ENCODE measurements at places on chromosomes 16 and 17.

- DNase-seq = no peak
These were observed 5.2 kb downstream of the EPN2 start for GRCh38 chr17:19242323-19242722.

GRCh38 chr17:44976206-44976605, 8.1 kb upstream of the C1QL1 start:
- no peak for DNase-seq

- no peak for DNase-seq
These were observed 31.9 kb downstream of the PDIA2 start for GRCh38 chr16:314795-315299.

DNA sequence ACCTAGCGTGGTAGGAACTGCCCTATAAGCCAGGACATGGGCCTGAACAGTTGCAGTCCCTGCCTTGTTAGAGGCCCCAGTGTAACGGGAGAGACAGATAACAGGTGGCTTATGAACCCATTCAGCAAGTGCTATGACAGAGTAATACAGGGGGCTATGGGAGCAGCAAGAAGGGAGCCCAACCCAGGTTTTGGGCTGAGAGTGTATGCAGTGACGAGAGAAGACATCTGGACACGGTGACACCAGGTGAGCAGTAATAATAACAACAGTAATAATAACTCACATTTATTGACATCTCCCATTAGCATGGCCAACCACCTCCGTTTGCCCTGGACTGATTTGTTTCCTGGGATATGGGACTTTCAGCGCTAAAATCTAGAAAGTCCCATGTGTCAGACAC, 100.8 kb downstream of the IRX5 start:
- DNase-seq = no peak

DNA sequence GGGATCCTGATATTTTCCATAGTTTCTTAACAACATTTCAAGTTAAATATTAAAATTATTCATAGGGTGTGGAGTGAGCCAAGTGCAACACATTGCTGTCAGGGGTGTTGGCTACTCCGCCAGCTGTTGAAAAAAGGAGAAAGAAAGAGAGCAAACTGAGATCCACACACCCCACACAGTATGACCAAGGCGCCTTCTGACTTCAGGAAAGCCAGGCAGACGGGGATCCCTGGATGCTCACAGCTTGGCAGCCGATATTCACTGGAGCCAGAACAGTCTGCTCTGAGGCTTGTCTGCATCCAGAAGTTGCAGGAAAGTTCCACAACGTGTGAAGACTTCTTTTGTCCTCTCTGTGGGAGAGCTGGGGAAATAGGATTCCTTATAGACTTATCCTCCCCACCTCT, 9.3 kb downstream of the CHD9NB start:
- no peak for DNase-seq

DNA sequence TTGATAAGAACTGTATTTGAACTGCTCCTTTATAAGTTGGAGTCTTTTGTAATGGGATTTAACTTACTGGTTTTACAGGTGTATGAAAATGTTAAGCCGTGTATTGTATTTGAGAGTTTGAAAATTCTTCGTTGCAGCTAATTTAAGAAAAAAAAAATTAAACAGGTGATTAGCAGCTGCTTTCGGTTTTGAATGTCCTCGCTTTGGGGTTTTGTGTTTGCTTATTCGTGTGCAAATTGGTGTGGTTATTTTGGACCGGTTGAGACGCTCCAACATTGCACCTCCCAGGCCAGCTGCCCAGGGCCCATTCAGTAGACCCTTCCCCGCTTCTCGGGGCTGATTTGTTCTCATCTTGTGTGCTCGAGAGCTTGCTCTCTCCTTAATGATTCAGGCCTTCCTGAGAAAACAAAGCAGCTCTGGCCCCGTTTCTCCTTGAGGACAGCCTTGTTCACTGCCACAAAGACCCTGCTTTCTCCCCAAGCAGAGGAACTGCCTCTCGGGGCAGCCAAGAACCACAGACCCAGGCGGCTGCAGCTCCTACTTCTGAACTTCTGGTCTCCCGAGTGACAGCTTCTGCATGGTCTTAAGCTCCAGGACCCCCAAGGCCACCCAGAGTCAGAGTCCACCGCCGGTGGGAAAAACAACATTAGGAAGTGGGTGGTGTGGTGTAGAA, 100.5 kb downstream of the MSI2 start:
- no peak for DNase-seq

DNA sequence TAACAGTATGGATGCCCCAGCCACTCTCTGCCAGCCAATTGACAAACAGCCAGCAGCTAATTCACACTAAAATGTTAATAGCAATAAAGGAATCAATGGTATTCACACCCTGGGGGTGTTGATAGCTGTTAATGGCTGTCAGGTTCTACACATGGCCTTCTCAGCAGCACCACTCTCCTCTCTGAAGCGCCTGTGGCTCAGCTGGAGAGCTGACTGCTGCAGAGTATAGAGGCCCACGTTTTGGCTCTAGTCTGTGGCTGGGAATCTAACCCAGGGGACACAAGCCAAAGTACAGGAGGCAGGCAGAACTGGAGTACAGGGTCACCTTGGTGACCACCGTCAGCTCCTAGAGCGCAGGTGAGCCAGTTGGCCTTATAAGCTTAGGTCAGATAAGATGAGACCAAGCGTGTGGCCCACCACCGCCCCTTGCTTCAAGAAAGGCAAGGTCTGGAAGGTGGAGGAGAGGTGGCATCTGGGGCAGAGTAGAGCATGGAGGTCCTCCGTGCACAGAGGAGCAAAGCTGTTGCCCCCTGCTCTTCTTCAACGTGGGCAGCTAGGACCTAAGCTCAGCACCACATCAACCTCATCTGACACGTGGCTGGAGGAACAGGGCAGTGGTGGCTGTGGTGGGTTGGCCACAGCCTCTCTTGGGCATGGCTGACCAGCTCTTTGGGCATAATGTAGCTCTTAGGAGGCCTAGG, 25.4 kb downstream of the CCR7 start:
- DNase-seq = no peak

DNA sequence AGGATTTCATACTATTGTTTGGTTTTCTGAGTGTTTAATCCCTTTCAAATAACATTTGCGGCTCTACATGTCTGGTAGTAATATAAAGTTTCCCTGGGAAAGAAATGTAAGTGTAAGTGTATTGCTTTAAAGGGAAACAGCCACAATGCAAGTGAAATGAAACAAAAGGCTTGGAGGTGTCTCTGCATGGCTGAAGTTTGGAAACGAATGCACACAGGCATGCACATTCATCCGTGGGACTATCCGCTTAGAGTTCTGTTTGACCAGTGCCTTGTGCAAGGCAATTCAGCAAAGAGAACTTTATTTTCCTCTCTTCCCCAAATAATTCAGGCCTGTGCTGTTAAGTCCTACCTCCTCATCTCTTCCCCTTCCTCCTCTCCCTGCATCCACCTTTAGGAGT, 56.1 kb upstream of the MRTFB start:
- no peak for DNase-seq

- DNase-seq = no peak
These were observed 48.8 kb downstream of the MYH11 start for GRCh38 chr16:15808071-15808470.

DNA sequence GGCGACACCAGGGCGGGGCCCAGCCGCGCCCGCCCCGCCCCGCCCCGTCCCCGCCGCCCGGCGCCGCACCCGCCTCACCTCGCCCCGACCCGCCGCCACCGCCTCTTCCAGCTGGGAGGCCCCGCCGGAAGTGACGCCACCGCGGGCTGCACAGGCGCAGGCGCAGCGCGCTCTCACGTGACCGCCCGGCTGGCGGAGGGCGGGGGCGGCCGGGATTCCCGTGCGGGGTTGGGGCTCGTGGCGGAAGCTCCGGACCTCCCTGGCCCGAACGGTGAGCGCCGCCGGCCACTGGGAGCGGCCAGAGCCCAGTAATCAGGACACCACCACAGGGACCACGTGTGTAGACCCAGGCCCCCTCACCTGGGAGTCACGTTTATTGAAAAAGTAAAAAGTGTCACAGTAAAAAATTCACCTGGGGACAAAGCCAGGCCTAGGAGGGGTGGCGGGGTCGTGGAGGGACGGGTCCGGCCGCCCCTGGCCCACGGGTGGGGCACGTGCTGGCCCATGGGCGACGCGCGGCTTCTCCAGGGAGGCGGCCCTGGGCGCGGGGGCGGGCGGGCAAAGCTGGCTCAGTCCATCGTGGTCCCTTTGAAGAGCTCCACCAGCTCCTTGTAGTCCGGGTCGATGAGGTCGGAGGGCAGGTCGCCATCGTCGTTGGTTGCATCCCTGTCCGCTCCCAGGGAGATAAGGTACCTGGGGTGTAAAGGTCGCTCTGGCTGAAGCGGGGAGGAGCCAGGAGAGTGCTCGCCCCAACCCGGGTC, at the start of gene MCRIP1:
TSS of gene MCRIP1 (minus strand) at position 132 of the 761 bp plus-strand sequence. CDS start 8,785 bp downstream, outside the sequence.
- peak; percentile 91 for DNase-seq

GRCh38 chr16:578870-579405, 9.2 kb downstream of the PIGQ start:
- DNase-seq = peak; percentile 52

- DNase-seq = no peak
These were observed 148.6 kb downstream of the MSI2 start for GRCh38 chr17:57404795-57405490.

DNA sequence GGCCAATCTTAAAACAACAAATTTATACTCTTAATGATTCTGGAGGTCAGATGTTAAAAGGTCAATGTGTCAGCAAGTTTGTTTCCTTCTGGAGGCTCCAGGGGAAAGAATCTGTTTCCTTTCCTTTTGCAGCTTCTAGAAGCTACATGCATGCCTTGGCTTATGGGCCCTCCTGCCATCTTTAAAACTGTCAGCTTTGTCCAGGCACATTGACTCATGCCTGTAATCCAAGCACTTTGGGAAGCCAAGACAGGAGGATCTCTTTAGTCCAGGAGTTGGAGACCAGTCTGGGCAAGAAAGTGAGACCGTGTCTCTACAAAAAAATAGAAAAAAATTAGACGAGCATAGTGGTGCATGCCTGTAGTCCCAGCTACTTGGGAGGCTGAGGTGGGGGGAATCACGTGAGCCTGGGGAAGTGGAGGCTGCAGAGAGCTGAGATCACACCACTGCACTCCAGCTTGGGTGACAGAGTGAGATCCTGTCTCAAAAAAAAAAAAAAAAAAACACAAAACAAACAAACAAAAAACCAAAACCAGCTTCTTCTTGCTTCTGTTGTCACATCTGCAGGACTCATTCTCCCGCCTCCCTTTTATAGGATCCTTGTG, 58.3 kb downstream of the NOS2 start:
- no peak for DNase-seq

GRCh38 chr17:62797959-62798358, 10.2 kb downstream of the MARCHF10 start:
- no peak for DNase-seq

DNA sequence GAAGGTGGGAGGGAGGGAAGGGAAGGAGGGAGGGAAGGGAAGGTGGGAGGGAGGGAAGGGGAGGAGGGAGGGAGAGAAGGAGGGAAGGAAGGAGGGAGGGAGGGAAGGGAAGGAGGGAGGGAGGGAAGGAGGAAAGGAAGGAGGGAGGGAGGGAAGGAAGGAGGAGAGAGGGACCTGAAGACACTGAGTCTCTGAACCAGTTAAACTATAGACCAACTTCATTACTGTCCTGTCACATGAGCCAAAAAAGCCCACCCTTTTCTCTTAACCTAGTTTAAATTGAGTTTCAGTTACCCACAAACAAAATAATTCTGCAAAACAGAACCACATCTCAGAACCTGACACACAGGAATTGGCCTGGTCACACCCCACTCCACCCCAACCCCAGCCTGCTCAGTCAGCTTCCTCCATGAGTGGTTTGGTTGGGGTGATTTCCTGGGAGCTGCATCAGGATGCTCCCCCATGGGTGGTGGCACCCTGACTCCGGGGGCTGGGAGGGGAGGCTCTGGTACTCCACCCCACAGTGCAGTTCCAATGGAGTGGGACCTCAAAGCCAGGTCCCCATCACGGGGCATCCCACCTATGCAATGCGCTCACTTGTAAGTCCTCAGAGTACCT, 4.7 kb upstream of the PRR29 start:
- no peak for DNase-seq

GRCh38 chr17:80163336-80163735, 6.5 kb upstream of the CARD14 start:
- no peak for DNase-seq

DNA sequence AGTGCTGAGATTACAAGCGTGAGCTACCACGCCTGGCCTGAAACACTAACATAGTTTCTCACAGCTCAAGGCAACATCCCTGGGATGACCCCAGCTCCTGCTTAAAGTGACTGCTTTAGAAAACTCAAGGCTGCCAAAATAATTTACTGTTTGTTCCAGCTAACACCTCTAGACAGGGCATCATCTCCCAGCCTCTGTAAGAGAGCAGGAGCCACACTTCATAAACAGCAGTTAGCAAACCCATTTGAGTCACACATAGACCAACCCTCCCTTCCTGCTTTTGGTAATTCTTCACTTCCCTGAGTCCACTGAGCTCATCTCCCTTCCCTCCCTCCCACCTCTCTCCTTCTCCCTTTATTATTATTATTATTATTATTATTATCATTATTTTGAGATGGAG, 201.3 kb downstream of the XYLT1 start:
- no peak for DNase-seq

GRCh38 chr17:75979705-75980187, 706 bp downstream of the TEN1 start:
- no peak for DNase-seq

DNA sequence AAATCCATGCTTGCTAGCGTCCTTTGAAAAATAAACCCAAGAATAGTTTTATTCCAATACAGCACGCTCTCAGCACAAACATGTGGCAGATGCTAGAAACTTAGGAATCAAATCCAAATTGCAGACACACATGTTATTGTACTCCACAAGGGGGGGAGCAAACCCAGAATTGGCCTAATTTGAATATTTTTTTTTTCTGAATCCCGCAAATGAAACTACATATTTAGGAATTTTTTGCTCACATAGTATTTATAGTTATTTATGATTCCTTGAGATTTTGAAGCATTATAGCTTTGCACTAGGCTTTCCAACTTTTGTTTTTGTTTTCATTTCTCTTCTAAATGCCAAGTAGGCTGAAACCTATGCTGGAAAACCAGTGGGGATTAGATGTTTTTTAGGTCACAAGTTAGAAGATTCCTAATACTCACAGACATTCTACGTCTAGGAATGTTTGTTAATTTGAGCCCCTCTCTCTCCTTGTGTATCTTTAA, 59.3 kb upstream of the CDH11 start:
- no peak for DNase-seq

DNA sequence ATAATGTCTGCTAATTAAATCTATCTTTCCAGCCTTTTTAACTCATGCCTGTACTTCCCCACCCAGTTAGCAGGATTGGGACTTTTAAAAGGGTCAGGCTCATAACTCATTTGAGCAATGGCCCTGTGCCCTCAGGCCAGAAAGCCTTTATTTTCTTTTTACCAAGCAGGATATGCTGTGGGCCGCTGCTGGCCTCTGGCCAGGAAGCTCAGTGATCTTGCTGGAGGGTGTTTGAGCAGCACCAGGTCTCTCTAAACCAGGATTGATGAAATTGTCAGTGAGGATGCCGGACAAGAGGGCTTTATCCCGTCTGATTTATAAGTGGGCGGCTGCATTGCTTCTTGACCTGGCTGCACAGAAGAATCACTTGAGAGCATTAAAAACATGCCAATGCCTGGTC, 187.8 kb downstream of the RAB11FIP4 start:
- DNase-seq = no peak
